ENCODE measurements at places on chromosomes 1 and 21.

DNA sequence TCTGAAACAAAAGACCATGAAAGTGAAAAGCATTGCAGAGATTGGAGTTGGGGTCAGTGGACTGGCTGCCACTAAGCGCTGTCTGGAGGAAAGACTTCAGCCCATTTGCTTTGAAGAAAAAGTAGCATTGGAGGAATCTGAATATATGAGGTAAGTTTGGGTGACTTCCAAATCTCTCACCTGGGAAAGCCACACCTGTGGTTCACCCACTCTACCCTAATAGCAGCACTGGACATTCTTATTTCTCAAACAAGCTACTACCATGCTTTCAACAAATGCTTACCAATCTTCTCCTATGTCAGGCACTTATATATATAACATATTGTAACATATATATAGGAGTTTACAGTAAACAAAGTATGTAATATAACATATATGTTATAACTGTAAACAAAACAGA, 76.0 kb upstream of the POGK start:
- DNase-seq = no peak

DNA sequence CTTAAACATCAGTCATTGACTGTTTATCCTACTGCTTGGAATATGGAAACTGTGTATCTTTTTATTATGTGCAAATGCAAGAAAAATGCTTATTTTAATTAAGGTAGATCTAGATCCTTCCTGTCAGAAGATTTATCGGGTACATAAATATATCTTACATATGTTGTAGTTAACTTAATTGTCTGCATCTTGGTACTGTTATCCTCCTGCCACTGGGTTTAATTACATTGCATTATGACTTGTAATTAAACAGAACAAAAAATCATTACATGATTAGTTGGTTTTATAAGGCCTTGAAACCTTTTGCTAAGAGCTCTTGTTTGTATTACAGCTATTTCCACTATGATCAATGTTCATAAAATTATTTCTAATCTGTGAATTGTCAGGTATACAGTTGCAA, 211.2 kb downstream of the PTGER3 start:
- no peak for DNase-seq

- no peak for DNase-seq
Measured at GRCh38 chr1:8139383-8139782, 113.3 kb upstream of the ERRFI1 start.

DNA sequence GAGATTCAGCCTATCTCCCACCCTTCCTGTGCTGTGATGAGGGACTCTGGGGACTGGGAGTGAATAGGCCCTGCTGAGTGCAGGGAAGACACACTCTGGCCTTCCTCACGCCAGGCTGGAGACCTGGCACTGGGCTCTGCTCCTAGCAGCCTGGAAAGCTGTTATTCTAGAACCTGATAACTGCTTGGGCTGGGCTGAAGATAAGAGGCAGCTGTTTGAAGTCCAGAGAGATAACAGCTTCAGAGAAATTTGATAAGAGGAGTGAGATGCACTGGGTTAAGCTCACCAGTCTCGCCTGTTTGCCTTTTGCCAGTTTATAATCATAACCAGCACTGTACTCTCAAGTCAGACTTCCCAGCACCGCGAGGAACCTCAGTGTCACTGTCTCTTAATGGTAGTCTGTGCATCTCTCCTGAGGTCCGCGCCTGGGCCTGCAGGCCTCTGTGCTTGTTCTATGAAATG, 46.6 kb upstream of the GPR37L1 start:
- no peak for DNase-seq

DNA sequence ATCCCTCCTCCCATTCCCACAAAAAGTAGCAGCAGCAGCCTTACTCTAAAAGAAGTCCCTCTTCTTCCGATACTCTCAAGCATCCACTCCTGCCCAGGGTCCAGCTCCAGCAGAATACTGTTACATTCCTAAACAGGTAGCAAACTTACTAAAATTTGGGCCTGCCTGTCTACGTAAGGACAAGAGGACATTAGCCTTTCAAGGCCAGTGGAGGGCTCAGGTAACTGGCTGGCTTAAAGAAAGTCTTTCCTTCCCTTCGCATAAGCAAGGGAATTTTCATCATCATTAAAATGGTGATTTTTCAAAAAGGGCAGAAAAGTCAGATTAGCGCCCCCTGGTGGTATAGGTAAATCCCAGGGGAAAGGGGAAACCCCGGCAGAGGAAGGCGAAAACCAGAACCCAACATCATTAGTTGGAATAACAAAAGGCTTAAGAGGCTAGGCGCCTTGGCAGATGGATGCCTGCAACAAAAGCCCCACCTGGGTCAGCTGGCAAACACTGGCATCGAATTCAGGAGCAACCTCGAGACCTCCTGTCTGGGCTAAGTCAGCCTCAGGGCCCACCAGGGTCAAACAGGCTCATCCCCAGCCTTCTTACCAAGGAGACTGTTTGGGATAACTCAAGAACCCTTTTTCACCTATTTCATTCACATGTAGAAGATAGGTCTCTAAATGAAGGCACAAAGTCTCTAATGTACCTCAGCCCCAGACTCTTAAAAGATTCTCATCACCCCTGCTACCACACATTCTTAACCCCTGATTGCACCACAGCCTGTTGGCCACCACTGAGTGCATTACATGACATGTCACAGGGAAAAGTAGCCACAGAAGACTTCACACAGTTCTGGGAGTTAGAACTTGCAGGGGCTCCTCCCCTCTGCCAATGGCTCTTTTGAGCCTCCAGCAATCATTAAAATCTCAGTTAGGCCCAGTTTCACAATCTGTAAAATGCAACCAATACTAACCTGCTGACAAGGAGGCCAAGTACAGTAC, 36.7 kb downstream of the ERI3 start:
- DNase-seq = no peak

DNA sequence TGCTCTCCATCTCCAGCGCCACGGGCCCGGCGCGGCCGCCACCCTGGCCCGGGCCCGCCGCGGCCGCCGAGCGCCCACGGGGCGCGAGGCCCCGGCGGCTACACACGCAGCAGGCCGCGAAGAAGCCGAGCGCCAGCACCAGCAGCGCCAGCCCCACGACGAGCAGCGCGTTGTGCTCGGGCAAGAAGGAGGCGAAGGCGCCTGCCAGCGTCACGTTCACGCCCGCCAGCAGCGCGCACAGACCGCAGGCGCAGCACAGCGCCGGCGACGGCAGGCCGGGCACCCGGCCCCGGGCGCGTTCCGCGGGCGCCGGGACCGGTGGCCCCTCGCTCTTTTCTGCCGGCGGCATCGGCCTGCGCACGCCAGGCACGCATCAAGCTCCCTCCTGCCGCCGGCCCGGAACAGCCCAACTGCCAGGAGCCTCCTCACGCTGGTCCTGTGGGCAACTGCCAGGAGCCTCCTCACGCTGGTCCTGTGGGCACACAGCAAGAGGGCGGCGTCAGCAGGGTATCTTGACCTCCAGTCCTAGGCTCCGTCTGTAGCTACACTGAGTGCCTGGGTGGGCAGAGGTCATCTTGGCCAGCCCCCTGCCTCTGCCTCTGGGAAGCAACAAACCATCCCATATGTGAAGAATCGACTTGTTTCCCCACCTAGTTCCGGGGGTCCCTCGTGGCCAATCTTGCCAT, 18.1 kb downstream of the KNCN start:
- DNase-seq = no peak

GRCh38 chr21:38048167-38048566, 131.9 kb upstream of the KCNJ6 start:
- no peak for DNase-seq

DNA sequence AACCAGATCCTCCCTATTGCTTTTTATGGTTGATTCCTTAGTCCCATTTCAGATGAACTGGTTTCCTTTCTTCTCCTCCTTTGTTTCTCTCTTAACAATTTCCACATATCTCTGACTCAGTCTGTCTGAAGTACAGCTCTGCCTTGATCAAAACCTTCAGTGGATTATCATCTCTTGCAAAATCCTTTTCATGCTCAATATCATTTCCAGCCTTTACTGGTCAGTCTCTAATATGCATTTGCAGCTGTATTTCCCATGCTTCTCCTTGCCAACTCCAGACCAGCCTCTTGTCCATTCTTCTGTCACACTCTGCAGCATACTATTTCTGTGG, 72.2 kb downstream of the SNX7 start:
- no peak for DNase-seq

DNA sequence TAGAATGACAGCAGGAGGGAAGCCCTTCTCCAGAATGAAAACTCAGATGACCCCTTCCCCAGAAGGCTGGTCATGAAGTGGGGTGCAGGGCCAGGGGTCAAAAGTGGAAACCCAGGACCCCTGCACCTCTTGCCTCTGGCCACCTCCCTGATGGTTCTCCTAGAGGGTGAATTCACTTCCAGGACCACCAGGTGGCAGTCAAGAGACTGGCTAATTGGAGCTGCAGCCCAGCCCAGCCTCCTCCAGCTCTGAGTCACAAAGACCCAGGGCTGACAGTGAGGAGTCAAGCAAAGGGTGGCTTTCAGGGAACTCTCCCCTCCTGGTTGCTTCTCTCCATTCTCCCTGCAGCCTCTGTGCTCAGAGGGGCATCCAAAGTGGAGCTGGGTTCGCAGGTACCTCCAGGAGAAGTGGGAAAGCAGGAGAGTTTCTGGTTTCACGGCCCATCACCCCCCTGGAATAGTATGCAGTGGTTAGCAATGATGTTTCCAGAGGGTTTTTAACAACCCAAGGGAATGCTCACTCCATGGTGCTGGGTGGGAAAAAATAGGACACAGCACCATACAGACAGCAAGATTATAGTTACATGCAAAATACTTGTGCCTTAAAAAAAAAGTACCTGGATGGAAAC, 6.1 kb upstream of the EPHB2 start:
- peak; percentile 81 for DNase-seq

Measured in type B pancreatic cell (in vitro differentiated cells).